Posterior cingulate gyrus (tissue), 11 donors: ENCODE measurements at places on chromosomes 2 and 18.

DNA sequence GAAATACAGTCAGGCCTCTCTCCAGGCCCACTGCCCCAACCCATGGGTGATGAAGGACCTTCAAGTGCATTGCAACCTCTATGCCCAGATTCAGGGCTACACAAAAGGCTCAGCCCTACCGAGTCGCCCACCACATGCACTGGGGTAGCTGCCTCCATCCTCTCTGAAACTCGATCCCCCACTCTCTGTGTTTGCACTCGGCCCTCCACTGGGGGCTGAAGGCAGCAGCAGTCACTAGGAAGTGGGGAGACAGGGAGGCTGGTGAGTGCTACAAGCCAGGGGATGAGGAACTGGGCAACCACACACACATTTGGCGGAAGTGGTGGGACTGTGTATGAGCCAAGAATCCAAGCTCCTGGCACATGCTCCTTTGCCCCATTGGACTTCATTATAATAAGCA is 94.6 kb downstream of the CERS6 start:
- DNase-seq = no peak

DNA sequence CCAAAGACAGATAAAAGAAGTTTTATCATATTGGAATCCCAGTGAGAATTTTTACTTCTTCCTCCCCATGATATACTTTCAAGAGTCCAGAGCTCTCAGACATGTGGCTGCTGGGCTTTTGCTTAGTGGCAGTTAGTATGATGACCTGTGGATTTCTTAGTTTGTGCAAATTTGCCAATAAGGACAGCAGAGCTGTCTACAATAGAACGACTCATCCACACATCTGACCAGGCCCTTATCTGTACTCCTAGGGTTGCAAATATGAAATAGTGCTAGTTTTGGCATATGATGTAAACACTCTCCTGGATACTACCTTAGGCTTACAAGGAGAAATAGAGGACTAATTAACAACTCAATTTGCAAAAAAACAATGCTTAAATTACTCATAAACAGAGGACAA is 758.4 kb upstream of the TMEFF2 start:
- no peak for DNase-seq

GRCh38 chr2:202172439-202173211 is 65.8 kb downstream of the SUMO1 start:
- DNase-seq = no peak

DNA sequence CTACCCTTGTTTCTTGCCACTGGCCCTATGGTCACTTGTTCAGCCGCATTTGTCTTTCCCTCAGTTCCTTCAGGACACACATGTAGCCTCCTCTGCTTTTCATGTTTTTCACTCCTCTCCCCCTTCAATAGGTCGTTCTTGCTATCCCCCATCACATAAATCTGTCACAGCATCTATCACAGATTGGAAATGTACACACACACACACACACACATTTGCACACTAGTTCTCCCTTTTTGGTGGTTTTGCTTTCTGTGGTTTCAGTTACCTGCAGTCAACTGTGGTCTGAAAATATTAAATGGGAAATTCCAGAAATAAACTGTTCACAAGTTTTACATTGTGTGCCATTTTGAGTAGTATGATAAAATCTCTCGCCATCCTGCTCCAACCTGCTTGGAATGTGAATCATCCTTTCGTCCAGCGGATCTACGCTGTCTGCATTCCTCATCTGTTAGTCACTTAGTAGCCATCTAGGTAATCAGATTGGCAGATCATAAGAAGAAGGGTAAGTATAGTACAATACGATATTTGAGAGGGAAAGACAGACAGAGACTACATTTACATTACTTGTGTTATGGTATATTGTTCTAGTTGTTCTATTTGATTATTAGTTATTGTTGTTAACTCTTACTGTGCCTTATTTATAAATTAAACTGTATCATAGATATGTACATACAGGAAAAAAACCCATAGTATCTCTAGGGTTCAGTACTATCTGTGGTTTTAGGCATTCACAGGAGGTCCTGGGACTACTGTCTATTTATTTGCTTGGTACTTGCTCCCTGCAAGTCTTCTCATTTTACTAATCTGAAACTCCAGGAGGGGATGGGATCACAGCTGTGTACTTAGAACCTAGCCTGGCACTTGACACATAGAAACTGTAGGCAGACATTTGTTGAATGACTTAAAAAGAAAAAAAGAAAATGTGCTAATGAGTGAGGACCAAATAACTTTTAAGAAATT is 86.1 kb upstream of the PNPT1 start:
- no peak for DNase-seq

DNA sequence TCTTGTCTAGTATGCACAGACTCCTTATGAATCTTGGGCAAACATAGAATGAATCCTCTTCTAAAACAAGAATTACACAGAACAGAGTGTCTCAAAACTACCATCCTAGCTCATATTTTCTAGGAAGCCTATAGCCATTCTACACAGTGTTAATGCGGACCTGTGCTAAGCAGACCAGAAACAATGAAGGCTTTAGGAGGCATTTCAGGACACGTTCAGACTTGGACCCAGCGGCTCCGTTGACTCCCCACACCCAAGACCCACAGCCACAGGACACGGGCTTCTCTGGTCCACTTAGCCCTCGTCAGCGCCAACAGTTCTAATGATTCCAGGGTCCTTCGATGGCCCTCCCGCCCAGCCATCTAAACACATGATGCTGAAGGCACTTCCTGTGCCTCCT is 182.2 kb downstream of the BCL11A start:
- DNase-seq = no peak

- no peak for DNase-seq
Observed at GRCh38 chr2:42281416-42282081, 79.5 kb downstream of the COX7A2L start.

- DNase-seq = no peak
Observed at GRCh38 chr2:169585673-169586072, 1.5 kb downstream of the PPIG start.

GRCh38 chr2:100189387-100189786 is 47.0 kb upstream of the AFF3 start:
- no peak for DNase-seq

DNA sequence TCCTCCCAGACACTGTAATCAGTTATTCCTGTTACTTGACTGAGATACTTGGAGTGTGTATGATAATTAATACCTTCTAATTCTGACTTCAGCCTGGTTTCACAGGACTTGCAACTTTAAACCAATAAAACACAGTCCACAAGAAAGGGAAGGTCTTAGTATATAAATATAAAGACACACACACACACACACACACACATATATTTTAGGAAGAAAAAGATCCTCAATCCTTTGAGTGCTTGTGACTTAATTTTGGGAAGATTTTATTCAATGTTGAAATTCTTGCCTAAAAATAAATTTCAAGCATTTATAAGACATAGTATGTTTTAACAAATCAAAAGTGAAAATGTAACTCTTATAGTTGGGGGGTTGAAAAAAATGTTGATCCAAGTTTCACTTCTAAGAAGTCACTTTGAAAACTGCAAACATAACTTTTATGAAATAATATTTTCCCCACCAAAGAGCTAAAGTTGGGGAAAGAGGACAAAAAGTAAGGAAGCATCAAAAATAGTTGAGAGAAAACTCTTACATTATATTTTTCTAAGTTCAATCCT is 824 bp upstream of the VPS54 start:
- no peak for DNase-seq
